Thyroid gland (tissue), 4 donors: ENCODE measurements at places on chromosomes 3 and 15.

DNA sequence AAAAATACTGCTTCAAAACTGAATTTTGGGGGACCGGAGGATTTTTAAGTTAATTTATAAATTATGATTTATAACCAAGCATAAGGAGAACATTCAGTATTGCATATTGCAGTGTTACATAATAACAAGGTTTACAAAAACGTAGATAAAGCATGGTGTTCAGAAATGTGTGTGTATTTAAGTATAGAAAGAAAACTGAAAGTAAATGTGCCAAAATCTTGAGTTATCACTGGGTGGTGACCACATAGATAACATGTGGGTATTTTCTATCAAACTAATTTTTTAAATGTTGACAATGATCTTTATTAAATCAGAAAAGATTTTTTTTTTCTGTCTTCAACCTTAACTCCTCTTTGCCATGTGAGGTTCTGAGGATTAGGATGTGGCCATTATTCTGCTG, 32.6 kb downstream of the EIF2AK4 start:
- DNase-seq = no peak

DNA sequence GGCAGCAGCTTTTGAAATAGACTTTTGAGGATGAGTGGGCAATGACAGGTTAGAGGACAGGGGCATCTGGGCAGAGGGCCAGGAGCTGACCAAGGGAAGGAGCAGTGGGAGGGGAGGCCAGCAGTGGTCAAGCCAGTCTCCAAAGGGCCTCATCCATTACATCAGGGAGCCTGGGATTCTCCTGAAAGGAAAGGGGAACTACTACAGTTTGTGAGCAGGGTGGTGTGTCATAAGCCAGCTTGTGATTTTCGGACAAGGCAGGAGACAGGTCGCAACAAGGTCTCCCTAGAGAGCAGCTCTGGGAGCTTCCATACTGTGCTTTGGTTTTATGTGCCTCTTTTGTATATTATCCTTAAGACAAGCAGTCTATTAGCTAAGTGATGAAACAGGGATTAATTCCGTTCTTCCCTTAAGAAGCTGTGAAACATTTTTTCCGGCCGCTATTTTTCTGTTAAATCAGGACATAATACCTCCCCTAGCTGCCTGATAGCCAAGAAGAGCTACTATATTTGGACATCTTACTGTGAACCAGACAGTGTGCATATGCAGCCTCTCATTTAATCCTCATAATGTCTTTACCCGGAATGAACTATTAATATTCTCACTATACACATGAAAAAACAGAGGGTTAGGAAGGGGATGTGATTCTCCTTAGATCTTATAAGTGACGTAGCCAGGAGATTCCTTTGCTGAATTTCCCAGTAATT, 46.4 kb downstream of the C2CD4B start:
- DNase-seq = no peak

DNA sequence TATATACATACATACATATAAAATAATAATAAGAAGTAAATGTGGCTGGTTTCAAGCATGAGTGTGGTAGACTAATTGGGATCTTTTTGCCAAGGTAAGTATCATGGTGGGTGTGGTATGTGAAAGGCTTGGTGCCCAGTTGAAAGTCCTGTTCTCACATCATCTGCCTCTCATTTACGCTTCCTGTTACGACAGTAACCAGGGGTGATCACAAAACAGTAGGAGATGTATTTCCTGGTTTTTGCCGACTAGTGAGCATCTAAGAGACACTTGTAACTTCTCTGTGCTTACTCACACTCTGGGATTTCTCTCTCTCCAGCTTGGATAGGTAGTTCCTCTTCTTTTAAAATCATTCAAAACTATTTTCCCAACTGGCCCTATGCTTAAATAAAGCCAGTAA, 1028.3 kb upstream of the NR2F2 start:
- DNase-seq = no peak

DNA sequence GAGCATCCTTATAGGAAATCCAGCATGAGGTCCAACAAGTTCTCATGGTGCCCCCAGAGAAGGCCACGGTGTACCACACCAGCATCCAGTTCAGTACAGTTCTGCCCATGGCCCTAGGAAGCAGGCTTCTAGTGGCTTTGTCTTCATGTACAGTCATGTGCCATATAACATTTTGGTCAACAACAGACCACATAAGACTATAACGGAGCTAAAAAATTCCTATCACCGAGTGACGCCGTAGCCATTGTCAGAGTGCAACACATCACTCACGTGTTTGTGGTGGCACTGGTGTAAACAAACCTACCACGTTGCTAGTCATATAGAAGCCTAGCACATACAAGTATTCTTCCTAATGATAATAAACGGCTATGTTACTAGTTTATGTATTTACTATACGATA, 209.0 kb downstream of the ARRDC4 start:
- no peak for DNase-seq

- DNase-seq = no peak
Measured at GRCh38 chr3:41932464-41932863, 29.4 kb downstream of the ULK4 start.

GRCh38 chr15:81211376-81211775, 14.7 kb downstream of the IL16 start:
- DNase-seq = peak; percentile 9

- DNase-seq = no peak
Measured at GRCh38 chr15:76183930-76184649, 124.3 kb downstream of the TMEM266 start.

GRCh38 chr15:43751885-43752284, 5.6 kb downstream of the PDIA3 start:
- DNase-seq = no peak

DNA sequence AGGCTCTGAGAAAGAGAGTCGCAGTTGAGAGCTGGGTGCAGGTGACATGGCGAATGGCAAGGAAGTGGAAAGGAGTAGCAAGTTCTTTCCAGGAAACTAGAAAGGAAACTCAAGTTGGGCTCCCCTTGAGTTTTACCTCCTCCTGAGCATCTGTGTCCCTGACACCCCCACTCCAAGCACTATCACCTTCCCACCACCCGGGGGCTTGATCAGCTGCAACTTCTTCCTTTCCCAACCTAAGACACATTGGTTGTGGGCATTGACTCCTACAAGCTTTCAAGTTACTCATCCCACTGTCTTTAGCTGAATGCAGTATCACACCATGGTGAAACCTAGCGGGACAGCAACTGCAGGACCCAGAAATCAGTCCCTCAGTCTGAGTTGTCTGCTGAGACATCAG, 256.6 kb upstream of the NR2F2 start:
- no peak for DNase-seq

- no peak for DNase-seq
Measured at GRCh38 chr3:143291836-143292447, 172.4 kb downstream of the CHST2 start.

- peak; percentile 37 for DNase-seq
Measured at GRCh38 chr3:56251343-56251945, 216.8 kb downstream of the ERC2 start.

- DNase-seq = no peak
Measured at GRCh38 chr3:56113231-56113630, 355.0 kb downstream of the ERC2 start.

GRCh38 chr15:56866803-56867202, 51.6 kb upstream of the TCF12 start:
- DNase-seq = no peak
